NCI-H1417 (cell line): ENCODE measurements at places on chromosomes 2 and 18.
A peak's percentile ranks its signal among the peaks of the same experiment; 100 is the strongest.

DNA sequence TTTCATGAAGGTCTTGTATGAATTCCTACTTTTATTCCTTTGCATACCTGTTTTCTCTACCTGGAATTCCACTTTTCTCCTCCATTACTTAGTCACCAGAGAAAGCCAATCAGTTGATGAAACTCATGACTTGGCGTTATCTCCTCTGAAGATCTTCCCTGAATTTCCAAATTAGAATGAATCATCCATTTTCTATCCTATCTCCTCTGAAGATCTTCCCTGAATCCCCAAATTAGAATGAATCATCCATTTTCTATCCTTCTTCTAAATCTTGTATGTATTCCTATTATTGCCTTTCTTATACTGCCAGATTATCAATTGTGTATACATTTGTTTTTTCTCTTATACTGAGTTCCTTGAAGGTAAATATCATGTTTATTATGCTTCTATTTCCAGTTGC is 440.4 kb downstream of the CCDC85A start:
- no peak for DNase-seq

GRCh38 chr2:60565472-60565871 is 12.0 kb upstream of the BCL11A start:
- DNase-seq: no peak

DNA sequence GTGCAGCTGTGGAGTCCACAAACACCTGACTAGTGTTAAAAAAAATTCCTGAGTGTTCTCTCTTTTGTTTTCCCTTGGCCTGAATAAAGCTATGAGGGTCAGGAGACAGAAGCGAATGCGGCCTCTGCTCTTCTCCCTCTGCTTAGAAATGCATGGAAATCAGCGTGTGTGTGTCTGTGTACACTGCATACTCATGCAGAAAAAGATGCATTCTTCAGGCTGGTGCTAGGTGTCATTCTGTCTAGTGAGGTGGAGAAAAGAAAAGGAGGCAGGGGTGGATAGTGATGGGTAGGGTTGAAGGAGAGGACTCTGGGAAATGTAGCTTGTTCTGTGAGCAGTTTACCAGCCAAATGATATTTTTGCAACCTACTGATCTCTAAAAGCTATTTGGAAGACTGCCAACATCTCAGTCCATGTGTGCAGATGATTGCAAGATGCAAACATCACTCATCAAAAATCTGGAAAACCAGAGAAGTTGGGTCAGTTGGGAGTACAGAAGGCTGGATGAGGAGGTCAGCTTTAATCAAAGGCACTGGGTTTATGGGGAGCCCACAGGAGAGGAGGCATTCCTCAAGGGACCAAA is 177.7 kb downstream of the INSIG2 start:
- DNase-seq: no peak

GRCh38 chr2:238274152-238274865 is 14.1 kb downstream of the PER2 start:
- no peak for DNase-seq

- DNase-seq: no peak
Observed at GRCh38 chr2:9285921-9286320, 79.3 kb downstream of the ASAP2 start.

DNA sequence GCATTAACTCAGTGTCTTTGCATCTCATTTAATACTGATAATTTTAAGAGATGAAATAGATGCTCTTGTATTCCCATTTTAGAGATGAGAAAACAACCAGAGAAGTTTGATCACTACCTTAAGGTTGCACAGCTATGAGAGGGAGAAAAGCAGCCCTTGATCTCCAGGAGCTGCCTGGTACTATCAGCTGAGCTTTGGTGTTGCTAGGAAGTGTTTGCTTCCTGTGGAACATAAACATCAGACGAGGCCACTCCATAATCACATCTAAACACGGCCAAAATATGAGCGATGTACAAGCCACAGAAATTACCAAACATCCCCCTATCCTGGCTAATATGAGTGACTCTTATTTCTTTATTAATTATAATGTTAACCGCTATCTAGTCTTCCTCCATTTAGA is 620 bp upstream of the WDFY1 start:
- DNase-seq: no peak

DNA sequence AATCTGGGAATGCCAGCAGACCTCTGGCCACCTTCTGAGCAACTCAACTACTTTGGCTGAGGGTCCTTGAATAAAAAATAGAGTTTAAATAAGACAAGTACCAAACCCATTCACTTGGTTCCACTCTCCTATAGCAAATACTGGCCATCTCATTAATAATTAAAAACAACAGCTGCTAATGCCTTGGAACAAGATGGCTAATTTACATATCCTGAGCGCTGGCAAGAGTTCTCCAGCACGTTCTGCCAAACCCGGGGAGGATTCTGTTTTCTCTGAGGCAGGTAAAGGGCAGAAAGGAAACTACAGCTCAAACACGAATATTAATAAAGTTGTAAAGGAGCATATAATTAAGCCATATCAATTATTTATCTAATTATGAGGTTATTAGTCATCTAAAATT is 1123.7 kb downstream of the TDRD15 start:
- DNase-seq: no peak

GRCh38 chr2:213068676-213069359 is 82.6 kb downstream of the IKZF2 start:
- no peak for DNase-seq

DNA sequence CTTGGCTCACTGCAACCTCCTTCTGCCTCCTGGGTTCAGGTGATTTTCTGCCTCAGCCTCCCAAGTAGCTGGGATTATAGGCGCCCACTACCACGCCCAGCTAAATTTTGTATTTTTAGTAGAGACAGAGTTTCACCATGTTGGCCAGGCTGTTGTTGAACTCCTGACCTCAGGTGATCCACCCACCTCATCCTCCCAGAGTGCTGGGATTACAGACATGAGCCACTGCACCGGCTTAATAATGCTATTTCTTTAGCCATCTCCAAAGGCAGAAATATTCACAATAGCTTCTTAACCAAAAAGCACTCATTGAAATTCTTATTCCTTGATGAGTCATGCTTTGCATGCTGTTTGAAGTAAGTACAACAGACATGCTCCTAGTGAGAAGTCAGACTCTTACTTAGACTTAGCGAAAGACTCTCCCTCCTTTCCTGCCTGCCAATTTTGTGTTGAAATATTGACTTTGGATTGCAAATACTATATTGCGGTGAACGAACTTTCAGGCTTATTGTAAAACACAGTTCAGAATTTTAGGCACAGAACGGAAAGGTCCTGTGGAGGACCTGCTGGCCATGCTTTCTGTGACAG is 4.4 kb downstream of the ACTR3 start:
- no peak for DNase-seq

- no peak for DNase-seq
Observed at GRCh38 chr18:36685580-36685979, 143.2 kb downstream of the TPGS2 start.

- DNase-seq: no peak
Observed at GRCh38 chr2:220783671-220784070, 788.4 kb downstream of the EPHA4 start.

GRCh38 chr2:108564510-108564909 is 30.2 kb downstream of the LIMS1 start:
- DNase-seq: no peak

- peak; percentile 29 for DNase-seq
Observed at GRCh38 chr18:75133721-75134610, 75.0 kb downstream of the PTGR3 start.

- DNase-seq: no peak
Observed at GRCh38 chr18:72181241-72181764, 362.8 kb downstream of the CBLN2 start.

- no peak for DNase-seq
Observed at GRCh38 chr2:16162491-16163040, 222.2 kb downstream of the MYCN start.

DNA sequence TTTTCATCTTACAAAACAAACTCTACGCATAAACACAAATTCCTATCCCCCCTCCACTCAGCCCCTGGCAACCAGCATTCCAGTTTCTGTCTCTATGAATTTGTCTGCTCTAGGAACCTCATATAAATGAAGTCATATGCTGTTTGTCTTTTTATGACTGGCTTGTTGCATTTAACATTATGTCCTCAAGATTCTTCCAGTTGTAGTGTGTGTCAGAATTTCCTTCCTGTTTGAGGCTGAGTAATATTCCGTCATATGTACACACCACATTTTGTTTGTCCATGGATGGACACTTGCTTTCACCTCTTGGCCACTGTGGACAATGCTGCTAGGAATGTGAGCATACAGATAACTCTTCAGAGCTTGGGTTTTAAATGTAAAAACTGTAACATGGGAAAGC is 272.1 kb downstream of the GBX2 start:
- no peak for DNase-seq
